ENCODE measurements at places on chromosomes 7 and 10. TPM values are rescaled to one million over a fixed set of nuclear protein-coding genes. Genes with fewer than 3 reads are reported as not detected.

DNA sequence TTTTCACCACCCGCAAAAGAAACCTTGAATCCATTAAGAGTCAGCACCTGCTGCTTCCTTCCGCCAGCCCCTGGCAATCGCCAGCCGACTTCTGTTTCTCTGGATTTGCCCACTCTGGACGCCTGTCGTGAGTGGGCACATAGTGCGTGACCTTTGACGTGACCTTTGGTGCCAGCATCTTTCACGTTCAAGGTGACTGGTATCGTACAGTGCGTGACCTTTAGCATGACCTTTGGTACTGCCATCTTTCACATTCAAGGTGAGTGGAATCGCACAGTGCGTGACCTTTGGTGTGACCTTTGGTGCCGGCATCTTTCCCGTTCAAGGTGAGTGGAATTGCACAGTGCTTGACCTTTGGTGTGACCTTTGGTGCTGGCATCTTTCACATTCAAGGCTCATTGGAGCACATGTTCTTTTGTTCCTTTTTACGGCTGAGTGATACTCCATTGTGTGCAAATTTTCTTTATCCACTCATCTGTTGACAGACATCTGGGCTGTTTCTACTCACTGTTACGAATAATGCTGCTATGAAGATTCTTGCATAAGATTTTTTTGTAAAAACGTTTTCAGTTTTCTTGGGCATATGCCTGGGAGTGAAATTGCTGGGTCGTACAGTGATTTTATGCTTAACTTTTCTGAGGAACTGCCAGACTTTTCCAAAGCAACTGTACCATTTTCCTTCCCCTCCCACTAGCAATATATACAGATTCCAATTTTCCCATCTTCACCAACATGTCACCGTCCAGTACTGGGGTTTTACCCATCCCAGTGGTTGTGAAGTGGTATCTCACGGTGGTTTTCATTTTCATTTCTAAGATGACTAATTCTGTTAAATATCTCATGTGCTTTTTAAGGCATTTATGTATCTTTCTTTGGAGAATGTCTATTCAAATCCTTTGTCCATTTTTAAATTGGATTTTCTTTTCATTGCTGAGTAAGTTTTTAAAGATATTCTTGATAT is 145.3 kb downstream of the DIP2C start:
- no peak for DNase-seq

DNA sequence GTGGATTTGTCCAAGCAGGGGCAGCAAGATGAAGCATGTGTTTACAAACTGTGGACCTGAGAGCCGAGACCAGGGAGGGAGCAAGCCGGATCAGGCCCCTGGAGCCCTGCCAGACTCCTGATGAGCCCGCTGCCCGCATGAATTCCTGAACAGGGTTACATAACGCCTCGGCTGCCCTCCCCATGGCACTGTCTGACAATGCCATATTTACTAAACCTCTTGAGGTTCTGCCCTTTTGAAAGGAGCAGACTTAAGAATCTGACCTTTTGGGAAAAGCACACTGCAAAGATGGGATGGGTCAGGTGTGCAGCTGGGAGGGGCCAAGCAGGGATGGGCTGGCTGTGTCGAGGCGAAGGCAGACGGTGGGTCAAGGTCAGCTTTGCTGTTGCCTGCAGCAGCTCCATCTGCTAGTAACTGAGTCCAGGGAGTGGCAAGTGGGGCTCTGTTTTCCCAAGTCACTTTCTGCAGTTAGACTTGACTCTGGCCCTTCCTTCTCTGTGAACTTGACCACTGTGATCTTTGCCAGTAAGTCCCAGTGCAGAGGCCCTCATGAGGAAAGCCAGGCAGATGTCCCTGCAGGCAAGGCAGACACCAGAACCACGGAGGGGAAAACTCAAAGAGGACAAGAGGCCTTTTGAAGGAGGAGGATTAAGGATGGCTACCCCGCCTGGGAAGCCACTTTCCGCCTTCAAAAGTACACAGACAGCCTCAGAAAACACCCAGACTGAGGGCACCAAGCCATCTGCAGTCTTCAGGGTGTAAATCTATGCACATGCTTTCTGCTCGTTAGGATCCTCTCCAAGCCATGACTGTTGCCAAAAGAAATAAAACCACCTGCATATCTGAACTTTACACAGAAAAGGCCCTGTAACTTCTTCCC is 175.8 kb downstream of the TNS3 start:
- DNase-seq, result peak; percentile 80

The TRIM73 gene
- 1.1 TPM for total RNA-seq

GRCh38 chr10:124308056-124308645 is 110.6 kb downstream of the OAT start:
- DNase-seq, result no peak

The IPMK gene
- 34.6 TPM for total RNA-seq

The NDUFB8 gene
- 189 TPM for total RNA-seq

The FZD8 gene
- total RNA-seq, result 11.7 TPM

The IGF2BP3 gene
- 1.2 TPM for total RNA-seq

DNA sequence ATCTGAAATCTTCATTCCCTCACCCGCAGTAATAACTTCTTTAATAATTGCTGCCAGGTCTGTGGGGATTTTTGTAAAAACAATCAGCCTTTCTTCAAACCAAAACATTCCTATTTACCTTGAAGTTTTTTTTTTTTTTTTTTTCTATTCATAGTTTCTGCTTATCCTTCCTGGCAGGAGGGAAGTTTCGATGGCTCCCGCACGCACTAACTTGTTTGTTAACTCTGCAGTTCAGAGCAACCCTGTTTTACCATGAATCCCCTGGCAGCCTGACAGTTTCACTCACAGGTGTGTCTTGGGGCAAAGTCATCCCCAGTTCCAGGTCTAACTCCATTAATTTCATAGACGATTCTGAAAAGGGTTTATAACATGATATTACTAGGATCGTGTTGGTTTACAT is 149.3 kb downstream of the KLF6 start:
- peak; percentile 35 for DNase-seq

The CELF2 gene
- 34.4 TPM for total RNA-seq

DNA sequence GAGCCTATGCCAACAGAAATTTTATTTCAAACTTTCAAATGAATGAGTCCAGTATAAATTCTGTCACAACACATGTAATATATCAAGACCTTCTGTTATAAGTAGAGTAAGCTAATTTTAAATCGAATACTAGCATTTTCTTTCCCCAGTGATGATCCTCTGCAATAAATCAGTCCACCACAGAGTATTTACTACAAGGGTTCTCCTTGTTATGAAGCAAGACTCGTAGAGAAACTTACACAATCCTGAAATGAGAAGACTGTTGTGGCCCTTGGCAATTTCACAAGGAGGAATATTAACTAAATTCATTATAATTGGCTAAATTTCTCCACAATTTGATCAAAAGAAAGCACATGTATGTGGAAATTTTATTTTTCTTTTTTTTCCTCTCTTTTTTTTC is 312.4 kb upstream of the DGKB start:
- DNase-seq, result no peak

GRCh38 chr7:50476953-50477625 is 26.9 kb upstream of the FIGNL1 start:
- DNase-seq, result no peak

- no peak for DNase-seq
Observed at GRCh38 chr7:2033586-2034135, 199.1 kb downstream of the MAD1L1 start.

DNA sequence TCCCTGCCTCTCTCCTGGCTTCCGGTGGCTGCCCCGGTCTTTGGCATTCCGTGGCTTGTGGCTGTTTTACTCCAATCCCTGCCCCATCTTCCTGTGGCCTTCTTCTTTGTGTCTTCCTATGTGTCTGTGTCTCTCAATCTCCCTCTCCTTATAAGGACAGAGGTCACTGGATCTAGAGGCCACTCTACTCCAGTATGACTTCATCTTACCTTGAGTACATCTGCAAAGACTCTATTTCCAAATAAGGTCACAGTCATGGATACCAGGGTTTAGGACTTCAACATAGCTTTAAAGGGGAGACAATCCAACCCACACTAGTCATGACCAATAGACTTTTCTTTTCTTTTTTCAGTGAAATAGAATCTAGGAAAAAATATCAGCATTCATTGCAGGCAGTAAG is 153.3 kb upstream of the INSYN2A start:
- DNase-seq, result no peak

GRCh38 chr7:70833726-70834125 is 298.2 kb upstream of the GALNT17 start:
- DNase-seq, result no peak

- peak; percentile 32 for DNase-seq
Observed at GRCh38 chr7:80942261-80943041, 23.6 kb upstream of the SEMA3C start.

The MMP21 gene
- total RNA-seq, result not detected

- DNase-seq, result no peak
Observed at GRCh38 chr7:134718211-134718875, 61.1 kb upstream of the CALD1 start.

The OR2A5 gene
- not detected for total RNA-seq

The RNF32 gene
- 2.0 TPM for total RNA-seq

GRCh38 chr7:45187089-45187945 is 29.7 kb downstream of the RAMP3 start:
- no peak for DNase-seq

The LRMDA gene
- 2.5 TPM for total RNA-seq

GRCh38 chr7:43137811-43138210 is 25.4 kb downstream of the HECW1 start:
- DNase-seq, result no peak

Data from colonic mucosa (tissue), 4 donors.